ENCODE measurements at places on chromosomes 1 and 21.

GRCh38 chr1:42833981-42834380 is 12.4 kb upstream of the ZNF691 start:
- DNase-seq, result no peak

DNA sequence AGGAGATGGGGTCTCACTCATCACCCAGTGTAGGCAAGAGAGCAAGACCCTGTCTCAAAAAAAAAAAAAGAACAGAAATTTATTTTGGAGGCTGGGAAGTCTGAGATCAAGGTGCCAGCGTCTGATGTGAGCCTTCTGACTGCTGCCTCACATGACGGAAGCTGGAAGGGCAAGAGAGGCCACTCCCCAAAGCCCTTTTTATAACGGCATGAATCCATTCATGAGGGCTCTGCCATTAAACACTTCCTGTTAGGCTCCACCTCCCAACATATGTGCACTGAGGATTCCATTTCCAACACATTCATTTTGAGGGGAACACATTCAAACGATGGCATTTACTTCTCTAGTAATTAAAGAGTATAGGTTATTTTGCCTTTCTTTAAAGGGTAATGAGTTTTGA is 50.9 kb upstream of the C1orf198 start:
- no peak for DNase-seq

GRCh38 chr1:66648901-66649595 is 103.2 kb upstream of the DYNLT5 start:
- no peak for DNase-seq

DNA sequence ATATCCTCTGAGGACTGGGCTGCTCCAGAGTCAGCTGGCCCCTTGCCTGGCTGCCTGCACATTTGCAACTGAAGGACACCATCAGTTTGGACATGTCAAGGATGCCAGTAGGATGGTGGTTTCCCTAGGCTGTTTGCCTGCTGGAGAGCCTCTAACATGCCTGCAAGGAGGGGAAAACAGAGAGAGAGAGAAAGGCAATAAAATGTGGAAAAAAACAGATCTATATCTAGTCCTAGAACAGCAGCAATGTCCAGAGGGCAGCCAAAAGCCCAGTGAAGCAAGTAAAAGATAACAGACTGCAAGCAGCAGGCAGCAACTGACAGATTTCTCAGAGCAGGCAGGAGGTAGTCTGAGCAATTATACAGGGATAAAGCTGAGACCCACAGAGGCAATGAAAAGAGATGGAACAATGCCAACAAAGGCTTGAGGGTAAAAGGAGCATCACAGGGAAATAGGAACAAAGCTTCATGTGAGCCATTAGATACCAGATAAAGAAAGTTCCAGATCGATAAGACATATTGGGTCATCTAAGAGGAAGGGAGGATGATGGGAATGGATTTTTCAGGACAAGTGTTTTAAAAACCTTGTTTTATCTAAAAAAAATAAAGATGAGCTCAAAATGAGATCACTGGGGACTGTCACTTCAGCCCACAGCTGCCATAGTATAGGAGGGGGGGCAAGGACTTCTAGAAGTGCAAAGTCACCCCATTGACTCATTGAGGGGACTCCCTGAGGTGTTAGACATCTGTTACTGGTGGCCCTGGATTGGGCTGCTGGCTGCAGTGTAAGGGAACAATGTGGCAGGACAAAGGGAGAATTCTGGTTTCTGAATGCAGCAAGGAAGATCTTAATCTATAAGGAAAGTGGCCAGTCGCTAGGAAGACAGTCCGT is 38.6 kb upstream of the GADD45A start:
- no peak for DNase-seq

GRCh38 chr21:36202726-36203602 is 46.3 kb downstream of the DOP1B start:
- DNase-seq, result no peak
